ENCODE measurements at places on chromosomes 6 and 20.

DNA sequence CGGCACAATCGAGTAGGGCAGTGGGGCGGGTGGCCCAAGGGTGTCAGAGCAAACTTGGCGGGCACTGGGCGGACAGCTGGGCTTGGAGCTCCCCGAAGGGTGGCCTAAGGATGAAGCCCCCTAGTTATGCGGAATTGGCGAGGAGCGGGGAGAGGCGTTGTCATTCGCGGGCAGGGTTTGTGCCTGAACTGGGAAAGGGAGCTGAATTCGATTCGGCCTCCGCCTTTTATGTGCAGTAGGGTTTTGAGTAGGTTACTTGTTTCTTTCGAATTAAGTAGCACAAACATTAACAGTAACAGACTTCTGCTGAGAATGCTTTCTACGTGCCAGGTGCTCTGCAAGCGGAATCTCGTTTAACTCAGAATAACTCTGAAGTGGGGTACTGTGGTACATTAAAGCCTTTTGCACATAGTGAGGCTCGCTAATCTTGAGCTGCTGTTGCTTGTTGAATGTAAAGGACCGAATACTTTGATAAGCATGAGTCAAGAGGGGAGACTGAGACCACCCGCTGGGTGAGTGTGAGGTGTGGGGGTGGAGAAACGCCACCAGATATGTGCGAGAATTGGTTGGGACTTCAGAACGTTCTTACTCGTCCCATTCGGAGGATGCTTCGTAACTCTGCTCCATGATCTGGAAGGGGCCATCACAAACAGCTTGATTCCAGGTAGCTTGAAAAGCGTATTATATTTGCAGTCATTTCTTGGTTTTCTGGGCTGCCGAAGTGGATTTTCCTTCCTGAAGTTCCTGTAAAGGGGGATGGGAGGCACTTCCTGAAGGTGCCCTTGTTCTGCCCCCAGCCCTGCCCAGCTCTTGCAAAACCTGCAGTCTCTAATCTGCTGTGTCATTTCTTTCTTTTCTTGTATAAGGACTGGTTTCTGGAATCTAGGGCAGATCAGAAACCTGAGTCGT is 833 bp downstream of the RAB5IF start:
- DNase-seq, result no peak

- no peak for DNase-seq
Observed at GRCh38 chr20:6735942-6736845, 31.3 kb upstream of the BMP2 start.

DNA sequence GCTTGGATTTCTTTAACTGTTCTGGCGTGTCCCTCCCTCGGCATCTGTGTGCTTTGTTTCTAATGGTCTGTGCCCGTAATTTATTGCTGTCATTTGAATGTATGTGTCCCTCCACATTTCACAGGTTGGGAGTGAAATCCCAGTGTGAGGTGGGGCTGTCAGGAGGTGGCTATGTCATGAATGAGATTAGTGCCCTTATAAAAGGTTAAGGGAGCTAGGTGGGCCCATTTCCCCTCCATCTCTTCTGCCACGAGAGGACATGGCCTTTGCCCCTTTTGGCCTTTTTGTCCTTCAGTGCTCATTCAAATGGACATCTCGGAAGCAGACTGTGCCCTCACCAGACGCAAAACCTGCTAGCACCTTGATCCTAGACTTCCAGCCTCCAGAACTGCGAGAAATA is 96.3 kb downstream of the LAMP5 start:
- no peak for DNase-seq

GRCh38 chr6:26103770-26104456 is 16.7 kb downstream of the HFE start:
- DNase-seq, result peak; percentile 78
